ENCODE measurements at places on chromosomes 16 and 17.

GRCh38 chr17:36910513-36910912 lies 26.8 kb upstream of the LHX1 start:
- no peak for DNase-seq

GRCh38 chr17:21245639-21246084 lies 7.5 kb downstream of the NATD1 start:
- no peak for DNase-seq

GRCh38 chr16:20225228-20225733 lies 102.0 kb downstream of the GP2 start:
- DNase-seq, result no peak

DNA sequence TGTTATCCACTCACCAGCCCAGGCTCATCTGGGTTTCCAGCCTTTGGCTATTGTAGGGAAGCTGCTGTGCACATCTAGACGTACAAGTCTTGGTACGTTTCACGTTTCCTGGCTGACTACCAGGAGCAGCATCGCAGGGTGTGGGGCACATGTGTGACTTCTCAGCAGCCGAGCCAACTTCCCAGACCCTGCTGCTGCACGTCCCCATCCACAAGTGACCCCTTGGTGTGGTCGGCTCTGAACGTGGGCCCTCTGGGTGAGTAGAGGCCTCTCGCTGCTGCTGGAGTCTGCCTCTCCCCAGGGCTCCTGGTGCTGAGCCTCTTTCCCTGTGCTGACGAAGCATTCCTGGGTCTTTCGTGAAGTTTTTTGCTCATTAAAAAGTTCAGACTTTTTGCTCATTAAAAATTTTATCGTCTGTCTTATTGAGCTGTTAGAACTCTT lies 70.2 kb upstream of the ZNF750 start:
- no peak for DNase-seq

- no peak for DNase-seq
Observed at GRCh38 chr16:83085660-83086059, 458.9 kb downstream of the CDH13 start.

DNA sequence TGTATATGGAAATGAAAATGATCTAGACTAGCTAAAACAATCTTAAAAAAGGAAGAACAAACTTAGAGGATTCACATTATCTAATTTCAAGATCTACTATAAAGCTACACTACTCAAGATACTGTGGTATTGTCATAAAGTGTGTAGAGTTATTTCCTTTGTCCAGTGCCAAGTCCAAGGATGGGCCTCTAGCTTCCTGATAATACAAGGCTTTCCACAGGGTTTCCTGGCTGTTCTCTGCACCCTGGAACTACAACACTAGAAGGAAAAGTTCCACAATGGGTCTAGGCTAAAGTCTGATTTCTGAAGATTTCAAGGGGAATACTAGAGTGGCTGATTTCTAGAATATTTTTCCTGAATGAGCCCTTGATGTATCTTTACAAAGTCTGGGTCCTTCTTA lies 34.2 kb downstream of the TBC1D3B start:
- DNase-seq, result no peak

DNA sequence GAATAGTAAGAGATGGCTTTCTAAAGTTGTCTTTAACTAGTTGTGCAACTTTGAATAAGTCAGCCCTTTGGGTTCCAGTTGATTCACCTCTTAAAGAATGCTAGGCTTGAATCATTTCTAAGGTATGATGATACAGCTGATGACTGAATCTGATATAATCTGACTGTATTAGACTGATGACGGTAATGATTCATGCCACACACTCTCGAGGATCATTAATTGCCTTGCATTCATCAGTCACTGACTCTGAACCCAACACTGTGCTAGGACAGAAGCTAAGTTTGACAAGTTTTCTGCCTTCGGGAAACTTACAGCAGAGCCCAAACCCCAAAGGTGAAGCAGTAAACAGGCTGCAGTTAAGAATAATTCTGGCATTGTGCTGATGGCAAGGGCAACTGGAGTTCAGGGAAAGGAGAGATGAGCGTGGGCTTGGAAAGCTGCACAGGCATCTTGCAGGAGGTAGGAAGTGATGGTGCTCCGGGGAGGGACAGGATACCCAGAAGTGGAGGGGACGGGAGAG lies 25.8 kb downstream of the ASIC2 start:
- no peak for DNase-seq

- DNase-seq, result no peak
Observed at GRCh38 chr17:14616528-14616927, 315.6 kb downstream of the HS3ST3B1 start.

DNA sequence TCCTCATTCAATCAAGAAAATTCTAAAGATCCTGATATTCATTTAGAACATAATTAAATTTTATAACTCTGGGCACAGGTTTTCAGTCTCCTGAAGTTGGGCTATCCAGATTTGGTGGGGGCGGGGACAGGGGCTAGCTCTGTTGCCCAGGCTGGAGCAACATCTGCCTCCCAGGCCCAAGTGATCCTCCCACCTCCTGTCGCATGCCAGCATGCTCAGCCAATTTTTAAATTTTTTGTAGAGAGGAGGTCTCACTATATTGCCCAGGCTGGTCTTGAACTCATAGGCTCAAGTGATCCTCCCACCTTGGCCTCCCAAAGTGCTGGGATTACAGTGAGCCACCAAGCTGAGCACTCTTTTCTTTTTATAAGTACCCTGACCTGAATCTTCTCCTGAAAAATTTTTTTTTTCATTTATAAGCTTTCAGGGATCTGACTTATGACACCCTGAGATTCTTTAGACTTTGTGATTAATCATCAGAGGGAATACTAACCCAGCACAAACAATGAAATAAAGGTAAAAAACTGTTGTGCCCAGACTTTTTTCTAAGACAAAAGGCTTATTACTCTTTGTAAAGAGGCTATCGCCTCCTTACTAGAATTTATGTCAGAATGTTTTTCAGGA lies 62.6 kb downstream of the TUBD1 start:
- no peak for DNase-seq

- no peak for DNase-seq
Observed at GRCh38 chr17:72462407-72462806, 341.6 kb downstream of the SOX9 start.

- DNase-seq, result peak; percentile 58
Observed at GRCh38 chr17:75827308-75828075, 16.7 kb downstream of the UNC13D start.
